ENCODE measurements at places on chromosomes 4 and X.

- DNase-seq: peak; percentile 90
Observed at GRCh38 chr4:1717129-1718094, 3.7 kb downstream of the TMEM129 start.

- no peak for DNase-seq
Observed at GRCh38 chrX:85907316-85907715, 140.0 kb downstream of the CHM start.

GRCh38 chrX:97401154-97401553 is 517.4 kb downstream of the RPA4 start:
- no peak for DNase-seq

DNA sequence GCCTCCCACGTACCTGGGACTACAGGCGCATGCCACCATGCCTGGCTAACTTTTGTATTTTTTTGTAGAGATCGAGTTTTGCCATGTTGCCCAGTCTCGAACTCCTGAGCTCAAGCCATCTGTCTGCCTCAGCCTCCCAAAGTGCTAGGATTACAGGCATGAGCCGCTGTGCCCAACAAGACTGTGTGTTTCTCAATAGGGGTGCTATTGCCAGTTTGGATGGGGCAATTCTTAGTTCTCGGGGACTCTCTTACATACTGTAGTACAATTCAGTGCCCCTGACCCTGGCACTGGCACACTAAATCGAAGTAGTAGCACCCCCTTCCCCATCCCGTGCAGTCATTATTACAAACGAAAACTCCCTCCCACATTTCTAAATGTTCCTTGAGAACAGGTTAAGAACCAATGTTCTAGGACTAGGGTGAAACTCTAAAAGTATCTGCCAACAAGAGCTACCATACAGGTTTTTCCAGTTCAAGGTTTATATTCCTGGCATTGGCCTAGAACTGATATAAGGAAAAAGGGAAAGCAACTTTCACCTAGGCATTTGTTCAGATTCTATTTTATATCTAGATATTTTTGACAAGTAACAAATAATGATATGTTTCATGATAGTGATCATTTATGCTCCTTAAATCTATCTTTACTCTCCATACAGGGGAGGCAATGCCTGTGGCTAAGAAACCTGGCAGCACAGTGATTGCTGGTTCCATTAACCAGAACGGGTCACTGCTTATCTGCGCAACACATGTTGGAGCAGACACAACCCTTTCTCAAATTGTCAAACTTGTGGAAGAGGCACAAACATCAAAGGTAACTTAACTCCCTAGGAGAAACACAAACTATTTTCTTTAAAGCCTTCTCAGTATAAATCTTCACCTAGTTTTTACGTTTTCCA is 50.4 kb upstream of the PGAM4 start:
- no peak for DNase-seq

DNA sequence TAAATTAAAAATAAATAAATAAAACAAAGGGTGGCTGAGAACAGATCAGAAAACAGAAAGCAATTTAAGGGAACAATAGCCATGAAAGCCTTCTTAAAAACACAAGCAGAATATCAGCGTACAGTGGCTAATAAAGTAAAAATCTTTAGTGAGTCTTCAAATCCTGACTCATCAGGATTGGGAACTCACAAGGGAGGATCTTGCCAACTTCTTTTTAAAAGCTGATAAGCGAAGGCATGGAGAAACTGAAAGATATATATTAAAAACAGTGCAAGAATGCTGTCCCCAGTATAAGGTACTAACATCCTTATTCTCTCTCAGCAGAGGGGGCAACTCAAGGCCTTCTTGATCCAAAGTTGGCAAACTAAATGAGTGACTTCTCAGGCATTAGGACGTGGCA is 180.1 kb downstream of the DHX15 start:
- DNase-seq: no peak

- DNase-seq: no peak
Observed at GRCh38 chrX:3527166-3527565, 180.7 kb upstream of the MXRA5 start.

- DNase-seq: no peak
Observed at GRCh38 chr4:40750461-40751258, 905 bp downstream of the NSUN7 start.

GRCh38 chrX:1534301-1535168 is 2.5 kb downstream of the P2RY8 start:
- DNase-seq: peak; percentile 51

DNA sequence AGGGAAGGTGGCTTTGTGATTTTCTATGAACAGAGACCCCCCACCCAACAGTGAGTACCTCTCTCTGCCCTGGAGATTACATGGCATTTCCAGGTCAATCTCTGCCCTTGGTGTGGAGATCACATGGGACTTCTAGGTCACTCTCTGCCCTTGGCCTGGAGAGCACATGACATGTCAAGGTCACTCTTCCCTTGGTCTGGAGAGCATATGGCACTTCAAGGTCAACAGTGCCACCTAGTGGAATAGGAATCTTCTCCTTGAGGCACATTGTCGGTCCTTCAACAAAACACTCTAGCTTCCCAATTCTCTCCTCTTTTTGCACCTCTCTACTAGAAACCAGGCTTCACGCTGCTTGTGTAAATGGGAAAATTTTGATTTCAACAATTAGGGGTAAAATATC is 66.2 kb upstream of the TACR3 start:
- DNase-seq: no peak

- DNase-seq: no peak
Observed at GRCh38 chr4:60173103-60173502, 1027.0 kb upstream of the ADGRL3 start.

GRCh38 chrX:8971116-8971515 is 62.8 kb downstream of the FAM9B start:
- DNase-seq: no peak

DNA sequence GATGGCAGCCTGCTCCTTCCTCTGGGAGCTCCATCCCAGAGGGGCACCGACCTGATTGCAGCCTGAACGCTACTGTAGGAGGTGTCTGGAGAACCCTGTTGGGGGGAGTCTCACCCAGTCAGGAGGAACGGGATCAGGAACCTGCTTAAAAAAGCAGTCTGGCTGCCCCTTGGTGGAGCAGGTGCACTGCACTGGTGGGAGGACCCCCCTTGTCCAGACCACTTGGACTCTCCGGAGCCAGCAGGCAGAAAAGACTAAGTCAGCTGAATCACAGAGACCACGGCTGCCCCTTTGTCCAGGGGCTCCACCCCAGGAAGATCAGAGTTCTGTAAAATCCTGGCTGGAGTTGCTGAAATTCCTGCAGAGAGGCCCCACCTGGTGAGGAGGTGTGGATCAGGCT is 67.3 kb upstream of the MAGEB18 start:
- DNase-seq: peak; percentile 48

DNA sequence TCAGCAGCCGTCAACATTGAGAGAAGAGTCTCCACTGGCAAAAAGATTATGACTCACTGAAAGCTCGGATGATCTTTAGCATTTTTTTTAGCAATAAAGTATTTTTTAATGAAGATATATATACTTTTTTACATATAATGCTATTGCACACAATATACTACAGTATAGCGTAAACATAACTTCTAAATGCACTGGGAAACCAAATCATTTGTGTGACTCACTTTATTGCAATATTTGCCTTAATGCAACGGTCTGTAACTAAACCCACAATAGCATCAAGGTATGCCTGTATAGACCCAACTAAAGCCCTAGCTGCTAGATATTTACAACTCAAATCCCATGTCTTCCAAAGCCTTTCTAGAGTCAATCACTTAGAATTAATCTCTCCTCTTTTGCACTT is 52.3 kb upstream of the EDNRA start:
- no peak for DNase-seq

- no peak for DNase-seq
Observed at GRCh38 chr4:156942991-156943390, 28.6 kb downstream of the PDGFC start.

GRCh38 chrX:96376266-96376665 is 308.4 kb upstream of the DIAPH2 start:
- no peak for DNase-seq

DNA sequence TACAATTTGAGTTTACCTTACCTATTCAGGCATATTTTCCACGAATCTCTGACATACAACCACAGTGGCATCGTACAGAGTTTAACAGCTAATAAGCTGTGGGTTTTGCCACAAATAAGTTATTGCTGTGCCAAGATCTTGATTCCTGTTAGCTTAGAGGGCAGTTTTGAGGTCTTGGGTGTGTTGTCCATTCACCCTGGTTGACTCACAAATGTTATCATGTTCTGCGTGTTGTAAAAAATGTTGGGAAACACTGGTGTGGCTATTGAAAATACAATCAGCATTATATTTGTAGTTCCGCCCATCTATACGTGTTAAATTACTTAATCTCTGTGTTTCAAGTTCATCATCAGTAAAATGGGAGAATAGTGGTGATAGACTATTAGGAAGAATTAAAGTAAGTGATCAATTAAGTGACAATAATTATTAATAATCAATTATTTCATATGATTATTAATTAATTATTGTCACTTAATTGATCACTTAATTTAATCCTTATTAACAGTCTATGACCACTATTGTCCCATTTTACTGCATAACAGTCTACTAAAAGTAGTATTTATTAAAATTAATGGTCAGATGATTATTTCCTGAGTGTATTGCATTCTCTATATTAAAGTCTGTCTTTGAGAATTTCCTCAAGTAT is 96.3 kb downstream of the TMA16 start:
- DNase-seq: no peak

All from chondrocyte (in vitro differentiated cells).